Osteoblast (primary cell): ENCODE measurements at places on chromosomes 3 and 15. TPM values are rescaled to one million over a fixed set of nuclear protein-coding genes. Genes with fewer than 3 reads are reported as not detected.

GRCh38 chr3:156291272-156292123 is 171.1 kb downstream of the KCNAB1 start:
- no peak overlapping the region for H3K27ac ChIP-seq
- H3K36me3 ChIP-seq, result no peaks in the 10 kb centered on the region
- peaks cover 35% of the 10 kb centered on the region for H3K27me3 ChIP-seq
- DNase-seq, result peak; percentile 90

- no peak for DNase-seq
- no peak overlapping the region for H3K27ac ChIP-seq
- H3K27me3 ChIP-seq, result no peaks in the 10 kb centered on the region
- peaks cover 16% of the 10 kb centered on the region for H3K4me1 ChIP-seq
- no peak overlapping the region for H3K4me3 ChIP-seq
These were observed 415.3 kb upstream of the ALCAM start for GRCh38 chr3:104951426-104951825.

The SIDT1 gene
- under 0.01 TPM in 2 replicates for total RNA-seq

The ENTPD3 gene
- total RNA-seq, result 0.36 and 0.88 TPM in 2 replicates

GRCh38 chr3:158617982-158618875 is 26.1 kb upstream of the GFM1 start:
- no peaks in the 10 kb centered on the region for H3K36me3 ChIP-seq
- H3K4me1 ChIP-seq, result no peaks in the 10 kb centered on the region
- no peaks in the 10 kb centered on the region for H3K27me3 ChIP-seq

DNA sequence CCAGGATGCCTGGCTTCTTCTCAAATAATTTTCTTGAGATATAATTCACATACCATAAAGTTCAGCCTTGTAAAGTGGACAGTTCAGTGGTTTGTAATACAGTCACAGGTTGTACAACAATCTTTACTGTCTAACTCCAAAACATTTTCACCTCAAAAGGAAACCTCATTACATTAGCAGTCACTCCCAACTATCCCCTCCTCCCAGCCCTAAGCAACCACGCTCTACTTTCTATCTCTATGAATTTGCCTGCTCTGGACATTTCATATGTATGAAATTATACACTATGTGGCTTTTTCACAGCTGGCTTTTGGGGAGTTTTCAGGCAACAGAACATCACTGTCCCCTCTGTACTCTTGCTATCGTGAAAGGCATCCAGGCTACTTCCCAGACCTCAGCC is 17.5 kb downstream of the TGM5 start:
- DNase-seq, result peak; percentile 41
- H3K4me1 ChIP-seq, result no peaks in the 10 kb centered on the region
- H3K27ac ChIP-seq, result peak overlapping the region; percentile 68
- H3K27me3 ChIP-seq, result peaks cover 6% of the 10 kb centered on the region
- H3K4me3 ChIP-seq, result no peak overlapping the region
- no peaks in the 10 kb centered on the region for H3K36me3 ChIP-seq

- H3K4me3 ChIP-seq, result no peak overlapping the region
- no peaks in the 10 kb centered on the region for H3K36me3 ChIP-seq
- no peaks in the 10 kb centered on the region for H3K4me1 ChIP-seq
- H3K27me3 ChIP-seq, result no peaks in the 10 kb centered on the region
- H3K27ac ChIP-seq, result no peak overlapping the region
These were observed 113.9 kb downstream of the TFDP2 start for GRCh38 chr3:142035308-142035922.

- no peaks in the 10 kb centered on the region for H3K27me3 ChIP-seq
- no peak overlapping the region for H3K27ac ChIP-seq
- no peaks in the 10 kb centered on the region for H3K4me1 ChIP-seq
- DNase-seq, result no peak
These were observed 351.9 kb downstream of the LSAMP start for GRCh38 chr3:116093374-116093773.

DNA sequence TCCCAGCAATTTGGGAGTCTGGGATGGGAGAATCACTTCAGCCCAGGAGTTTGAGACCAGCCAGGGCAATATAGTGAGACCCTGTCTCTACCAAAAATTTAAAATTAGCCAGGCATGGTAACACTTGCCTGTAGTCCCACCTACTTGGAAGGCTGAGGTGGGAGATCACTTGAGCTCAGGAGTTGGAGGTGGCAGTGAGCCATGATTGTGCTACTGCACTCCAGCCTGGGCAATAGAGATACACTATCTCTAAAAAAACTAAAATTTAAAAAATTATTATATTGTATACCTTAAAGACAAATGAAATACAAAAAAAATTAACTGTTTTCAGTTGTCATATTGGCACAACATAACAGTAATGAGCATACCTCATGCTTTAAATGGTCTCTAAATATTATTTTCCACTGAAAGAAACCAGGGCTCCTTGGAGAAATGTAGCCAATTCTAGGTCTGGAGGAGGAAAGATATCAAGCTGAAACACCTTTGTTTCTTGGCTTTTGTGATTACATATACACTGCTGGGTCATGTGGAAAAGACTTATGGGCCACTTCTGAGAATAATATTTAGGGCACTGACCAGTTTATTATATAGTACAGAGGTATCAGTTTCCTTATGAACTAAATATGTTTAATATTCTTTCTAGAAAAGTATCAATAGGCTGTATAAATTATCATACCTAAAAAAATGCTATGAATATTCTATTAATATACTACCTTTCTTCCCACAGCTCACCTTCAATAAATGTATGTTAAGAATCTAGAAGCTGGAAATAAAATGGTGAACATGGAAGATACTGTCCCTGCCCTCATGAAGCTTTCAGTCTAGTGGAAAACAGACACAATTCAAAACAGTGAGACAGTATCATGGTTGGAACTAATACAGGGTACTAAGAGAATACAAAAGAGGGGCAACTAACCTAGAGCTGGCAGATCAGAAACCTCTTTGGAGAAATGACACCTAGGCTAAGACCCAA is 119.5 kb downstream of the TMCC1 start:
- DNase-seq, result no peak
- H3K27me3 ChIP-seq, result no peaks in the 10 kb centered on the region
- H3K36me3 ChIP-seq, result no peaks in the 10 kb centered on the region
- H3K4me1 ChIP-seq, result no peaks in the 10 kb centered on the region

The CFAP20DC gene
- total RNA-seq, result 2.2 and 4.7 TPM in 2 replicates

The SLC4A7 gene
- total RNA-seq, result 203 and 281 TPM in 2 replicates

GRCh38 chr3:44297255-44297654 is 41.3 kb upstream of the TCAIM start:
- no peaks in the 10 kb centered on the region for H3K4me1 ChIP-seq
- no peak for DNase-seq
- H3K27ac ChIP-seq, result no peak overlapping the region
- no peak overlapping the region for H3K4me3 ChIP-seq
